ENCODE measurements at places on chromosomes 7 and 10. TPM values are rescaled to one million over a fixed set of nuclear protein-coding genes. Genes with fewer than 3 reads are reported as not detected.

The TLL2 gene
- 0.17 TPM for total RNA-seq

GRCh38 chr7:34131371-34131770 lies 226.0 kb downstream of the BMPER start:
- no peak for DNase-seq
- no peaks in the 10 kb centered on the region for H3K36me3 ChIP-seq
- peaks cover 5% of the 10 kb centered on the region for H3K4me1 ChIP-seq
- H3K27me3 ChIP-seq = no peaks in the 10 kb centered on the region
- no peak overlapping the region for H3K27ac ChIP-seq

DNA sequence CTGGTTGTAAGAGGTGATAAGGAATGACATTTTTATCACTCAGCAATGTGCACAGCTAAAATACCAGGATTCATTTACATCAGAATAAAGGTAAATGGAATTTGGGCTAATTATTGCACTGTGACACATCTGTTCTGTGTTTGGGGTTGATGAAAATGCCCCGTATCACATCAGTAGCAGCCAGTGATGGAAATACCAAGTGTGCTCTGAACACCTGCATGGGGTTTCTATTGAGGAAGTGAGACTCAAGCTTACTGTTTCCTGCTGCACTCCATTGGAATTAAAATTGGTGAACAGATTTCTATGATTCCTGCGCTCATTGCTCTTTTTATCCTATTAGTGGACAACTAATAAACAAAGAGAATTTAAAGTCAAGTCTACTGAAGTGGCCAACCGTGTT lies 296.9 kb downstream of the NRG3 start:
- H3K4me3 ChIP-seq = no peak overlapping the region
- H3K4me1 ChIP-seq = no peaks in the 10 kb centered on the region
- H3K36me3 ChIP-seq = no peaks in the 10 kb centered on the region
- H3K27ac ChIP-seq = no peak overlapping the region
- DNase-seq = no peak

DNA sequence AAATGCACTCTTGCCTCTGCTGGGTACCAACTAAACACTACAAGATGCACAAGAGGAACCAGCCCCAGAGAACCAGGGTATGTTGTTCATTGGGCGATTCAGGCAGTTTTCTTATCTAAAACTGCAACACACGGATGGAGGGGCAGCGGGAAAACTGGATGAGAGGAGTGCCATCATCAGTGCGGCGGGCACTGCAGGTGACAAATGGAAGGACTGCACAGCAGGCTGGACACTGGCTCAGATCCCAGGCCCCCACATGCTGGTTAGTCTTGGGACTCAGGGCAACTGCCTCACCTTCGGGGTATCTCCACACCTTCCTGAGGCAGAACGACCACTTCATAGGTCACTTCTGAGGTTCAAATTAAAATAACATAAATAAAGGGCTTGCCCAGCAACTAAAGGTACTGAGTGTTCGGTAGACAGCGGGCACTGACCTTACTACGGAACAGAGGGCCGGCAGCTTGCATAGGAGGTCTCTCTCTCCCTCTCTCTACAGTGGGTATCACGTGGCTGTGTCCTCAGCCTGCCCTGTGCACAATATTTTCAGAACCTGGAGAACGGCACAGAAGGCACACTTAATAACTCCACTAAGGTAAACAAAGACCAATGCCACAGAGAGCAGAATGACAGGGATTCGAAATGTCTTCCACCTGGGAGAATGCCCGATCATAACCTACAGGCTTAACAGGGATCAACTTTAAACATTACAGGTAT lies 72.1 kb downstream of the GRB10 start:
- H3K27ac ChIP-seq = no peak overlapping the region
- no peak overlapping the region for H3K4me3 ChIP-seq
- H3K4me1 ChIP-seq = no peaks in the 10 kb centered on the region
- DNase-seq = no peak
- H3K27me3 ChIP-seq = no peaks in the 10 kb centered on the region
- H3K36me3 ChIP-seq = no peaks in the 10 kb centered on the region

DNA sequence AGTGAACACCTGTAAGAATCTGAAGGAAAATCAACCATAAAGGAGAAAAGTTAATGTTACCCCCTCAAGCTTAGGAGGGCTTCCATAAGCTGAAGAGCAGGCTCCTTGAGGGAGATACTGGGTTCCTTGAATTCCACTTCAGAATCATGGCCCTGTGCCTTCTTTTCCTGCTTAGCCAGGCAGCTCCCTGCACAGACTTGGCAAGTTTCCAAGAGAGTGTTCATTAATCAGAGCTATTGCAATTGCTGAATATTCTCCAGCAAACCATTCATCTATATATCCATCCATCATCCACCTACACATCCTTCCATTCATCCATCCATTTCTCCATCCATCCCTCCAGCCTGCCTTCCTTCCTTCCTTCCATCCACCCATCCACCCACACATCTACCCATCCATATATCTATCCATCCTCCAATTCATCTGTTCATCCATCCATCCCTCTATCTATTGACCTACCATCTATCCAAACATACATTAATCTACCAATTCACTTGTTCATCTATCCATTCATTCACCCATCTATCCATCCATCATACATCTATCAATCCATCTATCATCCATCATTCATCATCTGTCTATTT lies 574.4 kb downstream of the PTPRN2 start:
- no peak overlapping the region for H3K4me3 ChIP-seq
- H3K27ac ChIP-seq = no peak overlapping the region
- no peaks in the 10 kb centered on the region for H3K27me3 ChIP-seq

DNA sequence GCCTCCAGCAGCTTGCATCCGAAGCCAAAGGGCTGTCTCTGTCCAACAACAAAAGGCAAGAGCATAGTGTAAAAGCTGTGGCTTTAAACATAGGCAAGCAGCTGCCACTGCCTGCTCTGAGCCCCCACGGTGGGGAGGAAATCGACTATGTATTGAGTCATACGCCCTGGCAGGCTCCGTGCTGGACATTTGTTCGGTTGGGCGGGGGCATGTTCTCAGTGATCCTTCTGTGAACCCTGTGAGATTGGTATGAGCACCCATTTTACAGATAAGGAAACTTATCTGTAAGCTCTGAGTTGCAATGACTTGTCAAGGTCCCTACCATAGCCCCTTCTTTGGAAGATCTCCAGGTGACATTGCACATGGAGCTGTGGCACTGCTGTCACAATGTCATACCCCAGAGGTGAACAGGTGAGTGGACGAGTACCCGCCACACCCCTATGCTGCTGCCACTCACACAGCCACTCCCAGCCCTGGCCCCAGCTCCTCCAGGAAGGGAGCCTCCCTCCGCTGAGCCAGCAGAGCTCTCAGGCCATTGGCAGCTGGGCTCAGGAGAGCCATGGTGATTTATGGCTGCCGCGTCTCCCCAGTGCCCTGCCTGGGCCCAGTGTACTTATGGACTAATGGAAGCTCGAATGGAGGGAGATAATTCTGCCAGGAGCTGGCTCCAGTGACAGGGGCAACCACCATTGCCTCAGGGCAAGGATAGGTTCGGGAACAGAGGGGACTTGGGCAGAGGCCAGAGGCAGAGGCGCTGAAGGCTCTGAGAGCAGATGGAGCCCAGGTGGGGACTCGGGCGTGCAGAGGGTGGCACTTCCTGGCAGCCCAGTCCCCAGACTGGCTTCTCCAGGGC lies 43.7 kb downstream of the UNC5B start:
- peak; percentile 94 for DNase-seq
- no peaks in the 10 kb centered on the region for H3K36me3 ChIP-seq
- no peaks in the 10 kb centered on the region for H3K27me3 ChIP-seq

GRCh38 chr10:23370106-23370505 lies 25.5 kb upstream of the C10orf67 start:
- H3K4me3 ChIP-seq = no peak overlapping the region
- no peaks in the 10 kb centered on the region for H3K4me1 ChIP-seq
- no peak overlapping the region for H3K27ac ChIP-seq
- DNase-seq = peak; percentile 19

- no peaks in the 10 kb centered on the region for H3K27me3 ChIP-seq
- DNase-seq = peak; percentile 71
- no peak overlapping the region for H3K4me3 ChIP-seq
- H3K27ac ChIP-seq = peak overlapping the region; percentile 65
- no peaks in the 10 kb centered on the region for H3K36me3 ChIP-seq
Observed at GRCh38 chr7:79984210-79984609, 150.4 kb upstream of the GNAI1 start.
